Activated T-cell treated with anti-CD3 and anti-CD28 coated beads, Interleukin-2, amount 50 U/mL, for 72 hours (primary cell): ENCODE measurements at places on chromosomes 6 and 20.

DNA sequence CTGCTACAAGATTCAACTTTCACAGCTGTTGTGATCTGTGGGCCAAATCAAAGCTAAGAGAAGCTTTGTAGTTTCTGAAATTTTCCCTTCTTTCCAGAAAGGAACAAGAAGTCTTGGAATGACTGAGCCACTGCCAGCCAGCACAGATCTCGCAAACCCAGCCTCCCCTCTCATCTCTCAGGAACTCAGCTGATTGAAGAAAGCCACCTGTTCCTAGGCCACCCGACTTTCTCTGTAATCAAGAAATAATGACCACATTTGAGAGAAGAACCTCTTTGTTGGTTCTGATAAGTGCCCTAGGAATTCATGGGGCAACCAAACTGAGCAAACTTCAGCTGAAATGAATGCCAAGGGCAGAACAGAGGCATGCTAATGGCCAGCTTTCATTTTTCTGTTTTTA, 61.7 kb downstream of the HDGFL1 start:
- no peak overlapping the region for H3K4me3 ChIP-seq
- DNase-seq = no peak
- no peaks in the 10 kb centered on the region for H3K27me3 ChIP-seq
- no peaks in the 10 kb centered on the region for H3K4me1 ChIP-seq
- no peak overlapping the region for H3K27ac ChIP-seq

- H3K4me3 ChIP-seq = no peak overlapping the region
- H3K27ac ChIP-seq = no peak overlapping the region
- no peak for DNase-seq
- H3K36me3 ChIP-seq = no peaks in the 10 kb centered on the region
- H3K27me3 ChIP-seq = no peaks in the 10 kb centered on the region
These were observed 6.8 kb upstream of the HMGA1 start for GRCh38 chr6:34229877-34230276.

- peaks cover 18% of the 10 kb centered on the region for H3K27me3 ChIP-seq
- no peak overlapping the region for H3K4me3 ChIP-seq
- no peaks in the 10 kb centered on the region for H3K4me1 ChIP-seq
- peak; percentile 60 for DNase-seq
- H3K27ac ChIP-seq = no peak overlapping the region
These were observed 64.9 kb upstream of the ARHGAP18 start for GRCh38 chr6:129774697-129775447.

GRCh38 chr6:91926827-91927226, 1340.0 kb upstream of the MAP3K7 start:
- no peaks in the 10 kb centered on the region for H3K4me1 ChIP-seq
- no peak overlapping the region for H3K27ac ChIP-seq
- DNase-seq = no peak
- H3K27me3 ChIP-seq = no peaks in the 10 kb centered on the region

- H3K27me3 ChIP-seq = no peaks in the 10 kb centered on the region
- peak; percentile 53 for DNase-seq
- H3K4me1 ChIP-seq = peaks cover 73% of the 10 kb centered on the region
- peaks cover 6% of the 10 kb centered on the region for H3K36me3 ChIP-seq
- H3K27ac ChIP-seq = peak overlapping the region; percentile 62
- peak overlapping the region; percentile 88 for H3K4me3 ChIP-seq
These were observed 2.0 kb downstream of the MAN1A1 start for GRCh38 chr6:119347466-119348095.

DNA sequence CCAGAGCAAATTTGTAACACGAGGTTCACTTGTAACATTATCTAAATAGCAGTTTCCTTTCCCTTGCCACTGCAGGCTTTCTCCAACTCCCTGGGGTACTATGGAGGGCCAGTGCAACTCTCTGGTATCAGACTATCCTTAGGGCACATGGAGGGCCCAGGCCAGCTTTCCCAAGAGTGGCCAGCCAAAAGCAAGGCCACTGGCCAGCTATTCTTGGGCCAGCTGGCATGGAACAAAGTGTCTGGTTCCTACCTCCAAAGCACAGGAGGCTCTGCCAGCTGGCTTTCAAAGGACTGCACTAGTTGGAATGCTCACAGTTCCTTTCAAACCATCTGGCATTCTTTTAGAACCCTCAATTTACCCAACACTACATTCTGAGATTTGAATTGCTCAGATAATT, 8.7 kb downstream of the RNF24 start:
- no peak overlapping the region for H3K4me3 ChIP-seq
- peaks cover 20% of the 10 kb centered on the region for H3K4me1 ChIP-seq
- no peak for DNase-seq
- no peak overlapping the region for H3K27ac ChIP-seq
- H3K27me3 ChIP-seq = no peaks in the 10 kb centered on the region

GRCh38 chr20:53445321-53445731, 148.3 kb downstream of the ZNF217 start:
- H3K36me3 ChIP-seq = peaks cover 23% of the 10 kb centered on the region
- H3K27me3 ChIP-seq = no peaks in the 10 kb centered on the region
- H3K4me3 ChIP-seq = no peak overlapping the region
- no peak for DNase-seq
- H3K4me1 ChIP-seq = peaks cover 4% of the 10 kb centered on the region
- no peak overlapping the region for H3K27ac ChIP-seq

DNA sequence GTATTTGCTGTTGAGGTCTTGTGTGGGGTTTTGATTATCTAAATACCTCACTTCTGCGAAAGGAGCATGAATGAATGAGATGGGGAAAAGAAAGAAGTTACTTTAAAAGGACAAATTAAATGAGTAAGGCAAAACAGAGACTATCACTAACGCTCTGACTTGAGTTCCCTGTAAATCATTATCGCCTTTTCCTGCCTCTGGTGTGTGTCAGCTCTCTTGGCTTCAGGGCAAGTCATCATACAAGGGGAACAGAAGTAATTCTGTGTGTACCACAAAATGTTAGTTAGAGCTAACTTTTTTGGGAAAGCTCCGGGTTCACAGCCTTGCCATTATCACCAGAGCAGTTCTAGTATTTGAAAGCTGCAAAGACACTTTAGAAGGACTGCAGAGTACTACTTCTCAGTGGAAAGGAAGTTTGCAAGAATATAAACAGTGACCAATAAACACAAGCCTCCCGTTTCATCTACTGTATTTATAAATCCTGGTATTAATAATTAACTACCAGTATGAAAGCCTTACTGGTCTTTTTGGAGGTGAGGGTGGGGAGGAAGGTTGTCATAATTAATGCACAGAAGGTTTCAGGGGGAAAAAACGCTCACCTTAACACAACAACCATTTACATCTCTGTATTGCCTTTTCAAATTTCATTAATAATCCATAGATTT, 1.2 kb downstream of the DZANK1 start:
- H3K27ac ChIP-seq = peak overlapping the region; percentile 33
- no peaks in the 10 kb centered on the region for H3K27me3 ChIP-seq
- peaks cover 3% of the 10 kb centered on the region for H3K36me3 ChIP-seq
- DNase-seq = no peak
- H3K4me3 ChIP-seq = peak overlapping the region; percentile 86
- H3K4me1 ChIP-seq = peaks cover 13% of the 10 kb centered on the region

- no peaks in the 10 kb centered on the region for H3K27me3 ChIP-seq
- H3K27ac ChIP-seq = no peak overlapping the region
- DNase-seq = no peak
- H3K4me1 ChIP-seq = no peaks in the 10 kb centered on the region
These were observed 698.0 kb upstream of the POU3F2 start for GRCh38 chr6:98136333-98136732.

DNA sequence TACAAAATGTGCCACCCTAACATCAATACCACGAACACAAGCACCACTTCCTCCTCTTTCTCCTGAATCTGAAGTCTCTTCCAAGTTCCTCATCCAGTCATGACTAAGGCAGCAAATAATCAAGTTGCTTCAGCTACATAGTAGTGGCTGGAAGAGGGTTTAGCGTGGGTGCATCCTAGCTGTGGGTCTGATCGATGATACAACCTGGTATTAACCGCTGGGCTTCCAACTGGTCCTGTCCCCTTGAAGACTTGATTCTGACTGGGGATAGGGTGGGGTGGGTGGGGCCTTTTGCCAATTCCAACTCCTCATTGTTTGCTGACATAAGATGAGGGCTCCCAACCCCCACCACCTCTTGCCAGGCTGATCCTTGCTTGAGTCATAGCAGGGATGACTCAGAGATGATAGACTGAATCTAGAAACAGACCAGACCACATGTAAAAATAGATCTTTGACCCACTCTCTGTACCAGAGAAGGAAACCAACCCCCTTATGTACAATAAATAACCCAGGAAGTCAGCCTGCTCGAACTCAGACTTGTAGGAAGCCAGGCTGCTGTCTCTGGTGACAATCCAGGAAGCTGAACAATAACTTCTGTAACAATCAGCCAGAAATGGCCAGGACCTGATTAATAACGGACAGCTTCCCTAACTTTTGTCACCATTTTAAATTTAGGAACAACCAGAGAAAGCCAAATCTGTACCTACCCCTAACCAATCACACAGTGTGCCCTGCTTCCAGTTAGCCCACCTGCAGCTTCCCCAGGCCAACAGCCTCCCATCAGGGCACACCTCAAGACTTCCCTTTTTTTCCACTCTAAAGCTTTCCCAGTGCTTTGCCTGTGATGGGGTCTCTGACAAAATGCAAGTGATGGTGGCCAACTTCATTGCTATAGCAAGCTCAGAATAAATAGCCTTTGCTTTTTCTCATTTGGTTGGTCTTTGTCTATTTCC, 68.9 kb upstream of the FAM184A start:
- peak overlapping the region; percentile 39 for H3K27ac ChIP-seq
- H3K4me3 ChIP-seq = peak overlapping the region; percentile 27
- H3K27me3 ChIP-seq = peaks cover 15% of the 10 kb centered on the region
- H3K4me1 ChIP-seq = peaks cover 49% of the 10 kb centered on the region

DNA sequence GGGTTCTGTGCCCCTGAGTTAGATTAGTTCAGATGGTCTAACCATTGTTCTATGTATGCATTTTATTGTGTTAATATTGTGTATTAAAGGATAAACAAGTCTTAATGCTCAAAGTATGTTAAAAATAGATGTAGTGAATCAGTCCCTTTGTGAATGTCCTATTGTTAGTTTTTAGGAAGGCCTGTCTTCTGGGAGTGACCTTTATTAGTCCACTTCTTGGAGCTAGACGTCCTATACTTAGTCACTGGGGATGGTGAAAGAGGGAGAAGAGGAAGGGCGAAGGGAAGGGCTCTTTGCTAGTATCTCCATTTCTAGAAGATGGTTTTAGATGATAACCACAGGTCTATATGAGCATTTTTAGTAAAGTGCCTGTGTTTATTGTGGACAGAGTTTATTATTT, 12.3 kb upstream of the HMGN4 start:
- H3K4me1 ChIP-seq = peaks cover 33% of the 10 kb centered on the region
- H3K27me3 ChIP-seq = no peaks in the 10 kb centered on the region
- H3K36me3 ChIP-seq = peaks cover 2% of the 10 kb centered on the region
- no peak overlapping the region for H3K27ac ChIP-seq
- no peak overlapping the region for H3K4me3 ChIP-seq

GRCh38 chr6:79384845-79385244, 150.4 kb upstream of the HMGN3 start:
- no peak for DNase-seq
- no peaks in the 10 kb centered on the region for H3K4me1 ChIP-seq
- no peak overlapping the region for H3K4me3 ChIP-seq
- H3K36me3 ChIP-seq = no peaks in the 10 kb centered on the region
- H3K27ac ChIP-seq = no peak overlapping the region

GRCh38 chr20:12180107-12180661, 262.5 kb downstream of the BTBD3 start:
- no peaks in the 10 kb centered on the region for H3K36me3 ChIP-seq
- H3K27me3 ChIP-seq = no peaks in the 10 kb centered on the region
- no peak for DNase-seq

- no peaks in the 10 kb centered on the region for H3K36me3 ChIP-seq
- H3K4me3 ChIP-seq = no peak overlapping the region
- H3K27ac ChIP-seq = no peak overlapping the region
- no peak for DNase-seq
- no peaks in the 10 kb centered on the region for H3K27me3 ChIP-seq
These were observed 25.0 kb downstream of the DNMT3B start for GRCh38 chr20:32787168-32787567.

DNA sequence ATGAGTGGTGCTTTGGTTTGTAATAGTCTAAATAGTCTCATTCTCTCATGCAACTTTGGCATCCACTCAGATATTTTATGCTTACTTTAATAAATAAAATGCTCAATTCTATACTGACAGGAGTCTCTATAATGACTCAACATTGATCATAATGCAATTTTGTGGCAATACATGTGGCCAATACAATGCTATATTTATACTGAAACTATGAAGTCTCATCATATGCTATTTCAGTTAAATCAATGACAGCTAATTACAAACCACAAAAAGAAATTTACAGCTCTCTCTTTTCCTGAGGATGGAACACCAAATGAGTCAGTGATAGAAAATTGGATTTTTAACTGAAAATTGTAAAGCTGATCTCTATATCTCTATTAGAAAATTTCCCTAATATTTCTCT, 77.1 kb downstream of the WASF1 start:
- H3K27me3 ChIP-seq = no peaks in the 10 kb centered on the region
- no peaks in the 10 kb centered on the region for H3K36me3 ChIP-seq
- H3K27ac ChIP-seq = no peak overlapping the region
- no peaks in the 10 kb centered on the region for H3K4me1 ChIP-seq

DNA sequence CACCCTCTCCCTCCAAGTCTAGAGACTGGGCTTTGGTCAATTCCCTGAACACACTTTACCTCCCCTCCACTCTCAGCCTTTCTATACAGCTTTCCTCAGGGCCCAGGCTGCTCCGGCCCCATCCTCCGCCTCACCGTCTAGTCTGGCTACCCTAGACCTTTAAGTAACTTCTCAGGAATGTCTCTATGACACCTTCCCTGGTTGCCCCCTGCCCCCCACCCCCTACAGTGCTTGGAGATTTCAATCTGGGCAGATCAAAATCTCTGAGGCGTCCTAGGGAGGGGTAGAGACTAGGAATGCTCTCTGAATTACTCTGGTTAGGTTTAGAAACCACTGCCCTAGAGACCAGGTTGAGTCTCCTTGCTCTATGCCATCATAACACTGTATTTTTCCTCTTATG, 6.1 kb downstream of the UBE2J1 start:
- H3K4me1 ChIP-seq = peaks cover 45% of the 10 kb centered on the region
- peaks cover 1% of the 10 kb centered on the region for H3K36me3 ChIP-seq
- no peak overlapping the region for H3K27ac ChIP-seq
- no peak for DNase-seq
- H3K4me3 ChIP-seq = no peak overlapping the region
- no peaks in the 10 kb centered on the region for H3K27me3 ChIP-seq

DNA sequence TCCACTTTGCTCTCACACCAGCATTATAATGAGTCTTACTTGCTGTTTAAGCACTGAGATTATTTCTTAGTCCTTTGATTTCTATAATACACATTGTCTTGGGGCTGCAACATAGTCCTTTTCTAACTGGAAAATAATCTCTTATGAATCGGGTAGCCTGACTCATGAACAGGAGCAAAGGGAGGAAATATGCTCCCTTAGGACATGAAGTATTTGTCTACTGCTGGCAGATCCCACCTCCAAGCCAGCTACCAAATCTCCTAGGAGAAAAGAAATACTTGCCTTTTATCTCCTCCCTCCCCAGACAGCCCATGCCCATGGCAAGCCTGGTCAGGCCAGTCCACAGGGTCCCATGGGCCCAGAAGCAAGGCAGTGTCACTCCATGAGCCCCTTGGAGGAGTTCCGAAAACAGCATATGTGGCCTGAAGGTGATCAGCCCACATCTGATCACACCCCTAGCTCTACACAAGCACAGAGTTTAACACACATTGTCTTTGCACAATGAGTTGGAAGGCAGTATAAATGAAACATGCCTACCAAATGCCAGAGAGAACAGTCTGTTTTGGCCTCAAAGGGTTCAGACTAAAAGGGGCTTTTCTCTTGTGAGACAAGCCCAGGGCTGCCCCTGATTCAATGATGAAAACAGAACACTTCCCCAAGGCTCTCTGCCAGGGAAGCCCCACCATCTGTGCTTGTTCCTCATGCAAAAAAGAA, 37.1 kb upstream of the SLC4A11 start:
- H3K27me3 ChIP-seq = no peaks in the 10 kb centered on the region
- no peaks in the 10 kb centered on the region for H3K36me3 ChIP-seq
- no peak for DNase-seq
- H3K4me3 ChIP-seq = no peak overlapping the region
